ENCODE measurements at places on chromosomes 3 and 15. TPM values are rescaled to one million over a fixed set of nuclear protein-coding genes. Genes with fewer than 3 reads are reported as not detected.

DNA sequence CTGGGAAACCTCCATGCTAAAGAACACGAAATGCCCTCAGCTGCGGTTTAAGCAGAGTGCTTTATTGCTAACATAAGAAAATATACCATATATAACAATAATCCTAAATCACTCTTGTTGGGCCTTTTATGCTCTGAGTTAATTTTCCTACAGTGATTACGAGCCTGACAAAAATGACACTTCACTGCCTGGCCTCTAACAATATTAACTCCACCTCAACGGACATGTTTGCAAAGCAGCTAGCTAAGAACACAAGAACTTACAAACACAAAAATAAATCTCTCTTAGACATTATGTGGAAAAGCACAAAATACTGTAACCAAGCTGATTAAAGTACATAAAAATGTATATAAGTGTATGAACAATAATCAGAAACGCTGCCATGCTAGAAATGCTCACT, 40.7 kb downstream of the DLG1 start:
- H3K4me1 ChIP-seq, result no peaks in the 10 kb centered on the region

The GRAMD2A gene
- not detected for total RNA-seq

DNA sequence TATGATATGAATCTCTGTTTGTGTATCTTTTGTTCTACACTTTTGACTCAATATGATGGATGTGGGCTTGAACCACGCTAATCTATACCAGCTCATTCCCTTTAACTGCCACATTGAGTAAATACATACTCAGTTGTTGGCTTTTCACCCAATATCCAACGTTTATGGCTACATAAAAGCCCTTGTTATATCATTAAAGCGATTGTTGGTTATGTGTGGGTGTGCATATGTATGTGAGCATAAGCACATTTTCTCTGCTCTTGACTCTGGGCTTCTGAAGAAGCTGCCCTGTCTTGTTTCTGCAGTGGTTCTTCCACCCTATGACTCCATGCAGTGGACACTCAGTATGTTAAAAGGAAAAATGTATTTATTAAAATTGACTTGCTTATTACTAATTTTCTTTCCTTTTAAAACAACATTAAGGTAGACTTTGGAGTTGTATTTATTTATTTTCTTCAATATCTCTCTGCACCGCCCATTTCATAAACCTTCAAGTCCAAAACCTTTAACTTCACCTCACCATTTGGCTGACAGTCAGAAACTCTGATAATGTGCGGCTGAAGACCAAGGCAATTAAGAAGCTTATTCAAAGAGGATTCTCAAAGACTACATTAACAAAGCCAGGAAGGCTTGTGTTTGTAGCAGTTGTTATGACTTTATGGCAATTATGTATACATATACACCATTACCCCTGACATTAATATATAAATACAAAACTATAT, 156.1 kb downstream of the THRB start:
- peaks cover 6% of the 10 kb centered on the region for H3K4me1 ChIP-seq
- no peak for DNase-seq
- no peaks in the 10 kb centered on the region for H3K27me3 ChIP-seq
- H3K4me3 ChIP-seq, result no peak overlapping the region
- no peaks in the 10 kb centered on the region for H3K36me3 ChIP-seq
- no peak overlapping the region for H3K27ac ChIP-seq

The SCAMP5 gene
- 0.31 TPM for total RNA-seq

- H3K4me1 ChIP-seq, result no peaks in the 10 kb centered on the region
- no peaks in the 10 kb centered on the region for H3K36me3 ChIP-seq
- no peaks in the 10 kb centered on the region for H3K27me3 ChIP-seq
Observed at GRCh38 chr3:30548600-30548999, 57.8 kb upstream of the TGFBR2 start.

The TMEM158 gene
- 33.2 TPM for total RNA-seq

DNA sequence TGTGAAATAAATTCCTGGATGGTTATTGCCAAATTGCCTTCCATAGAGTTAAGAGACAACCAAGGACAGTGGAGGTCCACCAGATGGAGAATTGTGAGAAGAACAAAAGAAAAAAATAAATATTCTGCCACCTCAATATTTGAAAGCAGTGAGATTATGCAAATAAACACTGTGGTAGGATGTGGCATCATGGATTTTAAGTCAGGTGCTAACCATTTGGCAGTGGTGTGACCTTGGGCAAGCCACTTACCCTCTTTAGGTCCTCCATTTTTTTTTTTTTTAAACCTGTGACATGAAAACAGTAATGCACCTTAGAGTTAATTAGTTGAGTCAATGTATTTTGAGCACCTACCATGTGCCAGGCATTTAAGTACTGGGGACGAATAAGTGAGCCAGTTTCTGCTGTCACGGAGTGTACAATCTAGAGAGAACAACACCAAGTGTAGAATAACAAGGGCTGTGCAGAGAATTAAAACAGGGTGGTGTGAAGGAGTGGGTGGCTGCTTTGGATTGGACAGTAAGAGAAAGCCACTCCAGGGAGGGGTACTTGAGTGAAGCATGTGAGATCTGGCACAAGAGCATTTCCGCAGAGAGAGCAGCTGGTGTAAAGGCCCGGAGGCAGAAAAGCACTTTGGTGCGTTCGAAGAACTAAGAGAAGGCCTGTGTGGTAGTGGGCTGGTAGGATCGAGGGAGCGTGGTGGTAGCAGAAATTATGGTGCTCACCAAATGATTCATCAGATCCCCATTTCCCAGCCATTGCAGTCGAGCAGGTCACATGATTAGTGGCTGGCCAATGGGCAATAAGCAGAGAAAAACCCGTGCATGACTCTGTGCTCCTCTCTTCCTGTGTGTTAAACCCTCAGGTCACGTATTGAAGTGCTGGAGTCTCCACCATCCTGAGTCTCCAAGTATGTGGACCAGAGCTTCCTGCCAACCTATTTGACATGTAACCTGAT, 39.2 kb downstream of the CCK start:
- peaks cover 4% of the 10 kb centered on the region for H3K27me3 ChIP-seq
- peaks cover 13% of the 10 kb centered on the region for H3K36me3 ChIP-seq
- H3K4me3 ChIP-seq, result no peak overlapping the region

DNA sequence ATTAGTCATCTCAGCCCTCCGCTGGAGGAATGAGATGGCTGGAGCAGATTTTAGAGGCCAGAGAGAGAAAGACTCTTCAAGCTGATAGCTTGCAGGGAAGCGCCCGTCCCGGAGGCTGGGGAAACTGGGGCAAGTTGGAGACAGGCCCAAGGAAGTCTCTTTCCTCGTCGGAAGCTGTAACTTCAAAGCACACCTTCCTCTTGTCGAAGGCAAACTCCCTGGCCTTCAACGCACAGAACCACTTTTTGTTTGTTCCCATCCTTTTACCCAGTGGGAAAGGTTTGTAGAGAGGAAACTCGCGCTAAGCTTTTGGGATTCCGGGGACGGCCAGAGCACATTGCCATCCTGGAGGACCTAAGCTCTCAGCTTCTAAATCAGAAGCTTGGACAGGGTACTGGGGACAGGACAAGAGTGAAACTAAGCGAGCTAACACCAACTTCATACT, 900 bp upstream of the EOMES start:
- peaks cover 7% of the 10 kb centered on the region for H3K4me1 ChIP-seq
- H3K36me3 ChIP-seq, result no peaks in the 10 kb centered on the region
- H3K27me3 ChIP-seq, result peaks cover 14% of the 10 kb centered on the region
- no peak overlapping the region for H3K27ac ChIP-seq
- no peak overlapping the region for H3K4me3 ChIP-seq

DNA sequence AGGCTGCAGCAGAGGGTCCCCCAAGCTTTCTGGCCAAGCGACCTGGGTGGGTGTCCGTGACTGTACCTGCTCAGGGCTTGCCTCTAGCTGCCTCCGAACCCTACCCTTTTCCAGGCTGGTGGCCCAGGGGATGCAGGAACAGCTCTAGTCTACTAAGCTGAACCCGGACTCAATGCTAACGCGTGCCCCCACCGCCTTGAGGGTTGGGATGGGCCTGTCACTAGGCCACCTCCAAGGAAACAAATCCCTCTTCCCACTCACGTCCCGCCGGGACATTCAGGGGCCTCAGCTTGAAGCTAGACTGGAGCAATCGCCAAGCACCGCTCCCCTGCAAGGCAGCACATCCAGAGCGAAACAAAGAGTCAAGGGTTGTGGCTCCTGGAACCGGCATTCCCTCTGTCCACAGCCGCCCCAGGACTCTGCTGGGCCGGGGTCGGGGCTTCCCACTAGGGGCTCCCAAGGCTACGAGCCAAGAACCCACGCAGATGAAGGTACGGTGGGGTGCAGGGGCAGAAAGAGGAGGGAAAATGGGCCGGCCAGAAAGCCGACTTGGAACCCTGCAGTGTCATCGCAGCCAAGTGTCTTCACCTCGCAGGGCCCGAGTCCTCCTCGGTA, 2.9 kb downstream of the FBXL22 start:
- no peak for DNase-seq
- no peak overlapping the region for H3K4me3 ChIP-seq
- H3K4me1 ChIP-seq, result no peaks in the 10 kb centered on the region
- no peak overlapping the region for H3K27ac ChIP-seq

DNA sequence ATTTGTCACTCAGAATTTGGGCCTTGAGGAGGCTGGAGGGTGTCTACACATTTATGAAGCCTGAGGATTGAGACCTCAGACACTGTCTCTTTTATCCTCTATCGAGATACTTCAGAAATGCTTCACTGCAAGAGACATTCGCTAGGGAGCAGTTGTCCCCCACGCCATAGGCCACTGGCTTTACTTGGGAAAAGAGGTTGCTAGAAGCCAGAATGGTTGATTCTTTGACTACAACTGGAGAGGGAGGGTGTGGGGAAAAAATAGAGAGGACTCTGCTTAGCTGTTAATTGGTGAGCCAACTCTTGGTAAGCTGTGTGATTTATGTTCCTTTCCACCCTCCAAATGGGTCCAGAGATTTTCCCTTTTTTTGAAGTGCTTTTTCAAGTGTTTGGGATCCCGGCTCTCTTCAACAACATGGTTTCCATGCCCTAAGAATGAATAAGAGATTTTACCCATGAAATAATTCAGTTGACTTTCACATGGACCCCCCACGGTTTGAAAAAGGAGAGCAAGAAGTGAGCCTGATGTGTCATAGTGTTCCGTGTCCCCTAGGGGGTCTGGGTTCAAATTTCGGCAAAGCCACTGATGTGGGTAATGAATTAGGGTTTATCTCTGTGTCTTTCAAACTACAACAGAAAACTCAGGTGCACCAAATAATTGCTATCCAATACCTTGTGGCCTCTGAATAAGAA, 2.7 kb downstream of the BOC start:
- peaks cover 6% of the 10 kb centered on the region for H3K4me1 ChIP-seq
- H3K27me3 ChIP-seq, result peaks cover 30% of the 10 kb centered on the region

The COL6A5 gene
- total RNA-seq, result 4.9 TPM

GRCh38 chr3:128455116-128455515, 11.6 kb downstream of the DNAJB8 start:
- H3K4me1 ChIP-seq, result peaks cover 6% of the 10 kb centered on the region
- H3K27me3 ChIP-seq, result no peaks in the 10 kb centered on the region
- H3K27ac ChIP-seq, result no peak overlapping the region
- H3K4me3 ChIP-seq, result no peak overlapping the region

- DNase-seq, result no peak
- no peak overlapping the region for H3K4me3 ChIP-seq
- H3K4me1 ChIP-seq, result peaks cover 13% of the 10 kb centered on the region
Observed at GRCh38 chr15:90348456-90348855, 3.6 kb upstream of the ZNF774 start.

The PLA2G4E gene
- not detected for total RNA-seq

The LRRK1 gene
- total RNA-seq, result 0.49 TPM

DNA sequence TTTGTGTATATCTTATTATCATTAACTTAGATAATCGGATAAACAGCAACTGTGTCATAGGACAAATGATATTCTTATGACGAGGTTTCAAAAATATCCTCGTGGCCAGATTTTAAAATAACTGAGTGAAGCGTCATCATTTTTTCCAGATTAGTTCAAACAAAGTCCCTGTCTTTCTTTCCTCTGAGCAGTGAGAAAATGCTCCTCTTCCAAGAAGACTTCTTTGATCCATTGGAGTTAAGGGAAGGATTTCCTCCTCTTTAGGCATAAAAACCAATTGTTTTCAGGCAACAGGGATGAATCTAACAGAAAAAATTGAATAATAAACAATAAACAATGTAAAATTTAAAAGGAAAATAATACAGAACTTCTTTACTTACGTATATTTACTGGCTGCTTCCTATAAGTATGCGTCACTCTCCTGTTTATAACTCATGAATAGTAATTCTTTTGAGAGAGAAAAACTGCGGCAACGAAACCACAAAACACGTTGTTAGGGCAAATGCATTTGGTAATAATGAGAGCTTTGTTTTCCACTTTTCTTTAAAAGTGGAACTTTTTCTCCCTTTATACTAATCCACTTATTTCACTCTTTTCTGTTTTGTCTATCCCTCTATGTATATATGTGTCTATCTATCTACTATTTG, 419.4 kb upstream of the ONECUT1 start:
- no peak overlapping the region for H3K27ac ChIP-seq
- no peaks in the 10 kb centered on the region for H3K27me3 ChIP-seq
- no peak for DNase-seq
- no peaks in the 10 kb centered on the region for H3K4me1 ChIP-seq
- H3K4me3 ChIP-seq, result no peak overlapping the region

GRCh38 chr15:74406992-74407705, 26.6 kb downstream of the SEMA7A start:
- H3K4me3 ChIP-seq, result no peak overlapping the region
- H3K27me3 ChIP-seq, result no peaks in the 10 kb centered on the region
- H3K36me3 ChIP-seq, result peaks cover 23% of the 10 kb centered on the region
- no peak overlapping the region for H3K27ac ChIP-seq

All from K562 (cell line).